ENCODE measurements at places on chromosomes 3 and 15. TPM values are rescaled to one million over a fixed set of nuclear protein-coding genes. Genes with fewer than 3 reads are reported as not detected.
A peak's percentile ranks its signal among the peaks of the same experiment; 100 is the strongest.

CLDN16 gene
- 27.3 TPM for total RNA-seq

NME9 gene
- 3.5 TPM for total RNA-seq

CHAC1 gene
- 4.7 TPM for total RNA-seq

OSTN gene
- total RNA-seq, result not detected

GHSR gene
- not detected for total RNA-seq

TRIM71 gene
- 1.2 TPM for total RNA-seq

WDR48 gene
- total RNA-seq, result 48.3 TPM

- no peak for DNase-seq
Observed at GRCh38 chr3:160331127-160331937, 67.7 kb downstream of the IFT80 start.

DNA sequence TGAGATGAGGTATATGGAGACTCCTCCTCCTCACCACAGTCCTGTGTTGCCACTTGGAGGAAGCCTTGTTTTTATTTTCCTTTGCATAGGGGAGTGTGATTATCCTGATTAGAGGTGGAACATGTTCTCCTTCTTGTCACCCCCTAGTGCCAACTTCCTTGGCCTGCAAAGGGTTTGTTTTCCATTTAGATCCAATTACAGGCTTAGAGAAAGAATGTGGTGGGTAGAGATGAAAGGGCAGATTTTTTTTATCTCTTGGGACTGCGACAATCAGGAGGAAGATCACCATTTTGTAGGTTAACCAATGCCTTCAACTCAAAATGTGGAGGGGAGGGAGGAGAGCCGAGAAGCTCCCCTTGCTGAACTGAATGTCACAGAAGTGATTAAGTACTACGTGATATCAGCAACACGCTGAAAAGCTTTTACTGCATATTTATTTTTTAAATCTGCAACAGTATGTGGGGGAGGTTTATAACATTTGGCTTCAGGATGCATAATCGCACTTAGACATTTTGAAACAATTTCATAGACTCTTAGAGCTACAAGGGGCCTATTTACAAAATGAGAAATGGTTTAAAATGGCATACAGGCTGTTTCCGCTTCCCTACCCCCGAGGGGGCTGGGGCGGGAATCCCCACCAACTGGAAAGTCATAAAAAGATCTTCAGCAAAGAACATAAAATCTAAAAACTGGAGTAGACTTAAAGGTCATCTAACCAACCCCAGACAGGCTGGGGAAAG lies 2.4 kb downstream of the LMCD1 start:
- DNase-seq, result no peak

GRCh38 chr15:70589728-70590127 lies 173.6 kb downstream of the UACA start:
- no peak for DNase-seq

DNA sequence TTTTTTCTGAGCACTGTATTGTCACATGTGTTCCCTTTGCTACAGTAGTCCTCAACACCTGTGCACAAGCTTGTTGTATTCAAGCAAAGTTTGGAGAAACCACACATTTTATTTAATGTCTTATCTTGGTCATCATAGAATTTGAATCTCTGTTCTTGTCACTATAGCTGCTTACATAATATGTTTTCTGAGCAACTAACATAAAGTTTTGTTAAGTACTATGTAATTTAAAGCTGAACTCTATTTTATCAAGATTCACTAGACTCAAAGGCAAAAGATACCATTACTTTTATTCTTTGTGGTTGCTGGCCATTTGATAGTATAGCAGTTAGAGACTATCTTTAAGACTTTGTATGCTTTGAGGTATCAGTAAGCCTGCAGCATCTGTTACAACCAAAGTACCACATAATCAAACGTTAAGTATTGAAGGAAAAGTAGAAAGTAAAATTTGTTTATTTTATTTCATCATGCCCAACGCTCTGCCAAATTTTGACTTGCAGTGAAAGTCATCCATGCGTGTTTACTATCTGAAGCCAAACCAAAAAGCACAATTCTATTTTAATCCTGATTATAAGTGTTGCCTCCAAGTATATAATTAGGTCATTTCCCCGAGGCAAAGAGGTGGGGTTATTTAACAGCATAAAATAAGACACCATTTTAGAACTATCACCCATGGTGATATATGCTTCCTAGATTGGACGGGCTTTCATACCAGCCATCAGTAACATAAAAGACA lies 10.3 kb upstream of the ABHD10 start:
- no peak for DNase-seq

- DNase-seq, result peak; percentile 45
Observed at GRCh38 chr3:52243791-52244628, 1.5 kb upstream of the PPM1M start.

DNA sequence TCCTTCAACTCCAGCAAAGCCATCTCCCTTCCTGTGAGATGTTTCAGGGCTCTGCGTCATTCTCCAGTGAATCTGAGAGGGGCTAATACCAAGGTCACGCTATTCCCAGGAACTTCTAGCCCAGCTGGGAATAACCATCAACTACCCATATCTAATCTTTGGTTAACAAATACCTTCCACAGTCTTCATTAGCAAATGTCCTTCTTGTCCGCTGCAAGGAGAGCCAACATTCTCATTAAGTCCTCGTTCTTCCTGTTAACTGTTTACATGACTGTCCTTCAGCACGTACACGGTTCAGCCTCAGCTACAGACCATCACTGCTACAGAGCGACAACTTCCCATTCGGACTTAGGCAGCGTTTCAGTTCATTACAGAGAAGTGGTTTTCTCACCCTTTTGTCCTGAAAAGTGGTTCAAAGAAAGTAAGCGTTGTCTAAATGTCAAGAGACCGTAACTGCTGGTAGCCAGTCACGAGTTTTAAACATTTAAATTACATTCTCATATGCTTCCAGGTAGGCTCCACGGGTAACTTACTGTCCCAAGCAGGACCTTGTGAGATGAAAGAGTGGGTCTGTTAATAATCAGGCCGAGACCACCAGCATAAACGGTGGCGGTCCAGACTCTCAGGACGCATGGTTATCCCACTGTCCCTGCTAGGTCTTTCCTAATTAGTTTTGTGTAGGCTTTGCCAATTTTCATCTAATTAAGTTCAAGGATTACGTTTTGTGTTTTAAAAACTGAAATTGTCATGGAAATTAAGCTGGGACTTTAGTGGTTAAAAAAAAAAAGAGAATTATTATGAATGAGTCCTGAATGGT lies 63.8 kb downstream of the CHSY1 start:
- peak; percentile 69 for DNase-seq

GRCh38 chr15:80152896-80153876 lies at the start of gene FAH:
Gene FAH, plus strand, starts transcription at chr15:80152999. Its CDS starts 56 bp downstream, at chr15:80153055.
- DNase-seq, result peak; percentile 58

DNA sequence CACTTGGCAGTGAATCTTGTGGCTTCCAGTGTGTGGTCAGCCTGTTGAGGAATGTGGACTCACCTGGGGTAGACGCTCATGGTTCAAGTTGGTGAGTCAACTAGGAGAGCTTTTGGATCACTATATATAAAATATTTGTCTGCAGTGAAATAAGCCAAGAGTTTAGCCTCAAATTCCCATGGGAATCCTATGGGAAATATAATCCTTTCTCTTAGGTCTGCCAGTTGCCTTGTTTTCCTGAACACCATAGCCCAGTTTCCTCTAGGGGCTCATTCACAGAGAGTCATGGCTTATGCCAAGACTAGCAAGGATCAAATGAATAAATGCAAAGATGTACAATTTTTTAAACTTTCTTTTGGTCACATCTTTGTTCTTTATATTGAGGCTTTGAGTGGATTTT lies 100.1 kb upstream of the NPHP3 start:
- no peak for DNase-seq

- no peak for DNase-seq
Observed at GRCh38 chr3:4551794-4552442, 58.8 kb downstream of the ITPR1 start.

DNA sequence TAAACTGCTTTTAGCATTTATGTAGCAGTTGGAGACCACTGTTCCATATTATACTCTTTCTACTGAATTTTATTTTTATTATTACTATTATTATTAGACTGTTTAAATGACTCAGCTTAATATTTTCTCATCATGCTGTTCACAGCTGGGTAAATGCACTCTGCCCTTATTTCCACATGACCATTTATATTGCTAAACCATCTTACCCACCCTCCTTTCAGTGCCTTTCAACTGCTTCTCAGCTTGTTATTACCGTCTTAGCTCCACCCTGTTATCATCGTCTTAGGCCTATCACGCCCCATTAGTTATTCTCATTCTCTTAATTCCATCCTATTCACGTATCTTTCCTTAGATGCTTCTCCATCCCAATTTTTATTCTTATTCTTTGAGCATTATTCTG lies 212.6 kb downstream of the GAP43 start:
- DNase-seq, result no peak

DNA sequence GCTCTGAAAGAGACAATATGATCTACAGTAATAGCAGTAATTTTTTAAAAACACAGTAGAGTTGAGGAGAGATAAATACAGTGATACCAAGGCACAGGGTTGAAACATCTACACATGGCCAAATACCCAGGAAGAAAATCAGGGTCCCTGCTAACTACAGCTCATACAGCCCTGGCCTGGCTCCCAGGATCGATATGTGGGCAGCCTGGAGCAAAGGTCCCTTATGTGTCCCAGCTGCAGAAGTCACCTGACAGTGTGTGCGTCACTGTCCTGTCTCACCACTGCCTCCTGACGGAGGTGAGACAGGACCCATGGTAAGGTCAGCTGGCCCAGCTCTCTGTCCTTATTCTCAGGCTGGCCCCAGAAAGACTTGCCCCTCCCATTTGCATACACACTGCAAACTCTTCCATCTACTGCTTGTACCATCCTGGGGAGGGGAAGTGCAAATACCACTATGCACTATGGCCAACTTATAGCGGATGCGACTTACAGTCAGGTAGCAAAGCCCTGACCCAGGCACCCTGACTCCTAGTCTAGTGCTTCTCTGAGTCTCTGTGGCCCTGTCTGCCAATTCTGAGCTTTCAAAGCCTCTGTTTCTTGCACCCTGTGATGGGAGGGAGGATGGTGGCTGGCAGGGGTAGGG lies 22.0 kb upstream of the BCL2L10 start:
- DNase-seq, result no peak

GRCh38 chr15:36605604-36606263 lies 26.3 kb downstream of the CDIN1 start:
- no peak for DNase-seq

DNA sequence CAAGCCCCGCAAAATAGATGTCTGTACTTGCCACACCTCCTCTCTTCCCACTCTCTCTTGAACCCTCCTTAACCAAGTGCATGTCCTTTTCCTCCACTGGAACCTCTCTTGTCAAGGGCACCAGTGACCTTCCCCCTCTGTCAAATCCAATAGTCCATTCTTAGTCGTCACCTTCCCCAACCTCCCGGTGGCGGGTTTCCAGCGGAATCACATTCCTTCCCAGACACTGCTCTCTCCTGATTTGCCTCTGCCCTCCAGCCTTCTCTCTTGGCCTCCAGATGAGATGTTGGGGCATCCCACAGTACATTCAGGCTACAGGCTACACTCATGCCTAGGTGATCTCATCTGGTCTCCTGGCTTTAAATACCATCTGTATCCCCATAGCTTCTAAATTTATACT lies 31.1 kb downstream of the SCN5A start:
- DNase-seq, result no peak

- DNase-seq, result no peak
Observed at GRCh38 chr3:11907667-11908660, 61.3 kb upstream of the TAMM41 start.
